Stimulated activated effector memory CD8-positive, alpha-beta T cell treated with anti-CD3 and anti-CD28 coated beads, Interleukin-12 subunit alpha, Interleukin-12 subunit beta, amount 100 ng/mL, for 72 hours (primary cell): ENCODE measurements at places on chromosomes 13 and 19.

- DNase-seq = no peak
Observed at GRCh38 chr13:111659219-111659775, 338.9 kb downstream of the TEX29 start.

DNA sequence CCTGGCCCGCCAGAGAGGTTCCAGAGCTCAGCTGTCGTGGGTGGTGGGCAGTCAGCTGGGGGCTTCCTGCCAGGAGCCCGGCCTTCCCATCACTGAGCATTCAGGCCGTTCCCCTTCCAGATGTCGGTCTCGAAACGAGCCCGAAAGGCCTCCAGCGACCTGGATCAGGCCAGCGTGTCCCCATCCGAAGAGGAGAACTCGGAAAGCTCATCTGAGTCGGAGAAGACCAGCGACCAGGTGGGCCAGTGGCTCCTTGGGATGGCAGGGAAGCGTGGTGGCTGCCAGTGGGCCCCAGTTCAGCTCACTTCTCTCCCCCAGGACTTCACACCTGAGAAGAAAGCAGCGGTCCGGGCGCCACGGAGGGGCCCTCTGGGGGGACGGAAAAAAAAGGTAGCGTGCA, 19.3 kb downstream of the HDGFL2 start:
- no peak for DNase-seq

DNA sequence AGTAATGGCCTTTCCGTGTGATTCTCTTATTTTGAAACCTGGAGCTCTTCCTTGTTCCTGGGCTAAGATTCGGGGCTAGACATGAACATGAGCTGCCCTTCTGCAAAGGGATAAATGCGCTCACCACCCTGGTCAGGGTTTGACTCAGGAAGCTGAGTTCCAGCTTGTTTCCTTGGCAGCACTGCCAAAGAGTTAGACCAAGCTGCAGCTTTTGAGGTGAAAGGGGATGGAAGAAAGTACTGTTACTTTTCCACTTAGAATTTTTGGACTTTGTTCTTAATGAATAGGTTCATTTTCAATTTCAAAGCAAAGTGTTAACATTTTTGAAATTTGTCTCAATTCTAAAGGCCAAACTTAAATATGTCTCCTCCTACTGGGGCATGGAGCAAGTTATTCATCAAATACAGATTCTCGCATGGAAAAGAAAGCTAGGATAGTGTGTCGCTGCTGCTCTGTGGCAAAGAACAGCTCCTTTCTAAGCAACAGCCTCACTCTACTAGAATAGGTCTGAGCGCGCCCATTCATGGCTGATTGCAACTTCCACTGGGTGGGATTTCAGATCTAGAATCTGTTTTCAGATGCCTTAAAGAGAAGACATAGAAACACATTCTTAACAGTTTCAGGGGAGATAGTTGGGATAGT, 2.2 kb downstream of the RGCC start:
- no peak for DNase-seq

GRCh38 chr19:46611776-46612175, 10.6 kb downstream of the CALM3 start:
- no peak for DNase-seq

GRCh38 chr13:26819046-26819445, 58.5 kb upstream of the GPR12 start:
- no peak for DNase-seq

- no peak for DNase-seq
Observed at GRCh38 chr13:95494082-95494681, 58.3 kb upstream of the CLDN10 start.

- DNase-seq = no peak
Observed at GRCh38 chr13:110430391-110431336, 123.6 kb downstream of the COL4A2 start.

- no peak for DNase-seq
Observed at GRCh38 chr19:23345838-23346237, 49.4 kb downstream of the ZNF91 start.

GRCh38 chr13:42656161-42656560, 82.2 kb downstream of the TNFSF11 start:
- no peak for DNase-seq

DNA sequence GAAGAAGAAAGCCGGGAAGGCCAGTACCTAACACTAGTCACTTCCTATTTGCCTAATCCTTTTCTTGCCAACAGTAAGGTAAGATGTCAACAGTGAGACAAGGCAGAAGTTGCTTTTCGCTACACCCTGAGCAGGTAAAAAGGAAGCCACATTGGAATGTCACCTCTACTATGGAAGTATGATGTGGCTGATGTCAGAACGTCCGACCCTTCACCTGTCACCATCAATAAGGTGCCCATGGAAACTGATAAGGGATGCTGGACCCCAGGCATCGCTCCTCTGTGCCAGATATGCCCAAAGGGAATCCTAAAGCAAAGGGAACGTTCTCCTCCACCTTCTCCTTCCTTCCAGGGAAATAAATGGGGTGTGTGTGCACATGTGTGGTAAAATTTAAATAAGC, 34.3 kb downstream of the COL4A1 start:
- DNase-seq = no peak

DNA sequence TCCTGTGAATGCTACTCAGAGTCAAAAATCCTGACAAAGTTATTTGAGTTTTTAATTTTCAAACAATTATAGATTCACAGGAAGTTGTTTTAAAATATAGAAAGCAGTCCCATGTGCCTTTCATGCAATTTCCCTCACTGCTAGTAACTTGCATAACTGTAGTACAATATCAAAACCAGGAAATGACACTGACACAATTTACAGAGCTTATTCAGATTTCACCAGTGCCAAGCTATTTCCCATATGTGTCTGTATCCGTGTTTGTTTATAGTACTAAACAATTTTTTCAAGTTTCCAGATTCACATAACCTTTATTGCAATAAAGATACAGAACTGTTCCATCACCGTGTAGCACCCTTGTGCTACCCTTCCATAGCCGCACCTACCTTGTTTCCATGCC, 934.6 kb downstream of the PCDH17 start:
- no peak for DNase-seq

GRCh38 chr13:97719736-97720135, 233.7 kb upstream of the IPO5 start:
- DNase-seq = no peak

GRCh38 chr19:49014123-49014869, 2.6 kb downstream of the LHB start:
- DNase-seq = no peak

DNA sequence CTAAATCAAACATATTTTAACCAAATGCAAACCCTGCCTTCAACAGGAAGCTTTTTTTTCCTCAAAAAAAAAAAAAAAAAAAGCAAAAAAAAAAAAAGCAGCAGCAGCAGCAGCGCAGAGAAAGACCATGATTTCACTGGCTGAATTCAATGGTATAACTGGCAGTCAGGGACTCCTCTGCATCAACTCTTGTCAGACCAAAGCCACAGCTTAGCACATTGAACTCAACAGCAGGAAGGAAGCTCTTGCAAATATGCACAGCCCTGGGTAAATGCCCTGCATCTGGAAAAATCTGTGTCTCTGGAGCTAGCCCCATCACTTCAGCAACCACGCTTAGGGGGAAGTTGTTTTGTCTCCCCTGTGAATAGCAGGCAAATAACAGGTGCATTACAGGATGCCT, 17.6 kb upstream of the DHRS12 start:
- DNase-seq = no peak

GRCh38 chr19:575527-576506, 3.4 kb downstream of the BSG start:
- no peak for DNase-seq

DNA sequence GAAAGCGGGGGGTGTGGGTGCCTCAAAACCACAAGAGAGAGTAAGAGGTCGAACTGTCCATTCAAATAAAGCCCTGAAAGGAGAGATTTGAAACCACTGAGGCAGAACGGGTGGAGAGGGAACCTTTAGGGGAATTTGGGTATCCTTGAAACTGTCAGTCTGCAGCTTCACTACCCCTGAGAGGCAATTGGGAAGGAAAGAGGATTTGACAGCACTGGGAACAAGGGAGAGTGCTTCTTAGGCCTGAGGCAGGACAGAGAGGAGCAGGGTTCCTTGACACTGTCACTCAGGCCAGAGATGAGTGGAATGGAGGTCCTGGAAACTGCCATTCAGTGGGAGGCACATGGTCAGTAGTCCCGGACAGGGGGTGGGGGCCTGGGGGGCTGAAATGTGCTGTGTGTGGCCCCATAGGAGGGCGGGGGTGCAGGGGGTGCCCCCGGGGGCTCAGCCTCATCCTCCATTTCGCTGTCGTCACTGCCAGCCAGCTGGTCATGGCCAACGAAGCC, 5.0 kb downstream of the GFY start:
- no peak for DNase-seq

- no peak for DNase-seq
Observed at GRCh38 chr13:66577358-66577757, 652.8 kb downstream of the PCDH9 start.

GRCh38 chr19:1945899-1946298, 4.9 kb downstream of the CSNK1G2 start:
- no peak for DNase-seq

DNA sequence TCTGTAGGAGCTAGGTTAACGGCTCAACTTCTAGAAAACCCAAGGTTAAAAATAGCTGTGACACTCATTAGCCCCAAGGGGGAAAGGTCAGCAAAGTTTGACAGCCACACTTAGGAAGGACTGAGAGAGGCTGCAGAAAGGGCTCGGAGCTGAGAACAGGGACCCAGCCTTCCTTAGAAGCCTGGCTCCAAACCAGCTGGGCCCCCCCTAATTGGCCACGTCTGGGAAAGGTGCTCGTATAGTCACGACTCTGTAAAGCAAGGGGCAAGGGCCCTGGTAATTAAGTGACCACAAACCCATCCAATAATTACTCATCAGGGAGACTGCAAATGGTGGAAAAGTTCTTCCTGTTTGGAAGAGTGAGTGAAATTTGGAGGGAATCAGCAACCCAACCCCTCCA, 90.5 kb downstream of the RNASEH2B start:
- no peak for DNase-seq
